Parietal lobe (tissue), 2 donors: ENCODE measurements at places on chromosomes 12 and 14. TPM values are rescaled to one million over a fixed set of nuclear protein-coding genes. Genes with fewer than 3 reads are reported as not detected.

HCAR1 gene
- 0.31 TPM for total RNA-seq

ASIC1 gene
- 37.6 TPM for total RNA-seq

SDR9C7 gene
- total RNA-seq: 0.31 TPM

AKAP6 gene
- total RNA-seq: 256 TPM
